ENCODE measurements at places on chromosomes 3 and 15. TPM values are rescaled to one million over a fixed set of nuclear protein-coding genes. Genes with fewer than 3 reads are reported as not detected.

Gene FOXB1
- total RNA-seq = not detected

Gene ANKUB1
- total RNA-seq = not detected

Gene TNFSF10
- not detected for total RNA-seq

Gene RMDN3
- total RNA-seq = 22.3 TPM

All from A549 treated with AZD2906 at 1 μM for 4 hours (cell line).